ENCODE measurements at places on chromosomes 13 and 19.

DNA sequence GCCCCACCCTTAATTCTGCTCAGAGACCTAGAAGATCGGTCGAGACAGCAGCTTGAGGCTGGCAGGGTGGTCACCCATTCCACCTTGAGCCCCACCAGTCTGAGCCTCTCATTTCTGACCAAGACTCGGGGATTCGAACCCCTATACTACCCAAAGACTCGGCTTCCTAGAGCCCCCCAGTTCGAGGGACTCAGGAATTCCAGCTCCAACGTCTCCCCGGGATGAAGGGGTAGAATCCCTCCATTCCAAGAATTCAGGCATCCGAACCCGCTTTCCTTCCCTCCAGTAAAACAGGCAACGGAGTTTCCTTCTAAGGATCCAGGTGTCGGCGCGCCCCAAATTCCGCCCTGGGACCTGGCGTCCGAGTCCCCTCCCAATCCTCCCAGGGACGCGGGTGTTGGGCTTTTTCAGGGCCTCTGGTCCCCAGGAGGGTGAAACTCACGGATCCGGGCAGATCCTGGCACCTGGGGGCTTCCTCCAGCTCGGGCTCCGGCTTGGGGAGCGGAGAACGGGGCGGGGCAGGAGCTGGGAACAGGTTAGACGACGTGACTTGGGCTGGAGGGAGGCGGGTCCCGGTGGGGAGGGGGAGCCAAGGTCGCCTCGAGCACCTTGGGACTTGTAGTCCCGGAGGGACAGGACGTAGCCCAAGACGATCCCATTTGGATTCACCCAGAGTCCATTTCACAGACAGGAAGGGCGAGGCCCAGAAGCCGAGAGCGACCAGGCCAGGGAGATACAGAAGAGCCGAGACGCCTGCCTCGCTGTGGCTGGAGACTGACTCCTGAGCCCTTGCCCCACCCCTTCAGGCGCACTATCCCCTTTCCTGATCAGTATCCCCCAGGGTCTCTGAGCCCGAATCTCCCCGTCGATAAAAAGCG, at the start of gene PPP1R13L:
PPP1R13L (minus strand) TSS at position 513 of the 878 bp plus-strand sequence. CDS start 6,751 bp downstream, outside the sequence.
- peak; percentile 82 for DNase-seq

- peak; percentile 57 for DNase-seq
Measured at GRCh38 chr13:39773833-39774232, 118.4 kb downstream of the COG6 start.

- DNase-seq = no peak
Measured at GRCh38 chr13:26011996-26012821, 39.6 kb downstream of the SHISA2 start.

DNA sequence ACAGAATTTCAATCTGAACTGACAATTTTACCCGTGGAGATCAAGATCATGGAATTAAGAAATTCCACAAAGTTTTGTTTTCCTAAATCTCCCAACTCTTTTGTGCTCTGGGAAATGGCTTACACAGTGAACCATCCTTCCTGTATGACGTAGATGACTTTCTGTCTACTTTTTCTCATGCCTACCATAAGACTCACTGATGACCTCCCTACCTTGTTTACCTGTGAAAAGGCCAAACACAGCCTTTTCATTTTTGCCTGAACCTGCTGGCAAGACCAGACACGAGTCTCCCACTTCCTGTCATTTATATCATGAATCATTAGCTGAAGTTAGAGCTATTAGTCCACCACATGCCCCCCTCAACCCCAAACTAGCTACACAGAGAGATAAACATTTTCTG, 4.6 kb upstream of the KBTBD6 start:
- no peak for DNase-seq

GRCh38 chr19:7595466-7596133, at the start of gene CAMSAP3:
TSS of gene CAMSAP3 (plus strand) at chr19:7595863. CDS start at chr19:7596003, 140 bp downstream.
- DNase-seq = peak; percentile 51

DNA sequence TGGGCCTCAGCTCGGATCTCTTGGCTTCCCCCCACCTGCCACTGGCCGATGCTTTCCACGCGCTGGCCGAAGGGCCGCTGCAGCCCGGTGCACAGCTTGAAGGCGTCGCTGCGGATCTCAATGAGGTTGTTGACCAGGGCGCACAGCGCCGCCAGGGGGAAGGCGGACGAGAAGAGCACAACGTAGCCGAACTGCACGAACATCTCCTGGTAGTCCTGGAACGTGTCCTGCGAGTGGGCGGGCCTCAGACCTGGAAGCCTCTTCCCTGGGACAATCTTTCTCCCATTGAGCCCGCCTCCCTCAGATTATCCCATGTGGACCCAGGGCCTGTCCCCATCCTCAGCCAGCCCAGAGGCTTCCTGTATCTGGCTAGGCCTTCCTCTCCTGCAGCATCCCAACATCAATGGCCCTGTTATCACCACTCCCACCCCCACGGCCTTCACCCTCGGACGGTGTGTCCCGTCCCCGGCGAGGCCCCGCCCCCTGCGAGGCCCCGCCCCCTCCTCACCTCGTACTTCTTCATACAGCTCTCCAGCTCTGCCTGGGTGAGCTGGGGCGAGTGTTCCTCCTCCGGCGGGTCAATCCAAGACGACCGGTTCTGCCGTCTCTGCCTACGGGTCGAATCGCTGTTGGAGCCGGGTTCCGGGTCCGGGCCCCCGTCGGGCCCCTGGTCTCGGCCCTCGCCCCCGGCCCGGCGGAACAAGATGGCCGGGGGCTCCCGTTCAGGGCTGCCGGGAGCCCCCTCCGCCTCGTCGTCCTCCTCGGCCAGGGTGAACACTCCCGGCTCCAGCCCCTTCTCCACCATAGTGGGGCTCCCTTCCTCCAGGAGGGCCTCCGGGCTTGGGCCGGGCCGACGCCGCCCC, 6.8 kb downstream of the ANO8 start:
- DNase-seq = no peak

GRCh38 chr13:47087241-47087640, 190.4 kb upstream of the HTR2A start:
- no peak for DNase-seq

- peak; percentile 81 for DNase-seq
Measured at GRCh38 chr19:6238643-6239281, 41.0 kb downstream of the MLLT1 start.

- peak; percentile 95 for DNase-seq
Measured at GRCh38 chr13:23558675-23559536, 11.3 kb upstream of the TNFRSF19 start.

DNA sequence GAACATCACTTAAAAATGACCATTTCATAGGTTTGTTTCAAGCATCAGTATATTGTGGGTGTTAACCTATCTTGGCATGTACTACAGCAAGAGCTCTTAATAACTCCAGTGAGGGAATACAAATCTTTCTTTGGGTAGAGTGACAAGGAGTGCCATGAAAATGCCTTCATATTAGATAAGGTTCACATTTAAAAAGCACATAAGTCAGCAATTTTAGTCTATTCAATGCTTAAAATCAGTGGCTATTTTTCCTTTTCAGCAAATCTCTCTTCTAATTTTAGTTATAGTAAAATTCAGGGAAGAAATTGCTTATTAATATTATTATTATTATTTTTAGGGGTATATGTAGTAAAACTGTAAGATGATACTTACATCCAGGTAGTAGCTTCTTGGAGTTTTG, 291.1 kb downstream of the GPC6 start:
- no peak for DNase-seq

- no peak for DNase-seq
Measured at GRCh38 chr19:46297700-46298478, 1.0 kb downstream of the HIF3A start.

DNA sequence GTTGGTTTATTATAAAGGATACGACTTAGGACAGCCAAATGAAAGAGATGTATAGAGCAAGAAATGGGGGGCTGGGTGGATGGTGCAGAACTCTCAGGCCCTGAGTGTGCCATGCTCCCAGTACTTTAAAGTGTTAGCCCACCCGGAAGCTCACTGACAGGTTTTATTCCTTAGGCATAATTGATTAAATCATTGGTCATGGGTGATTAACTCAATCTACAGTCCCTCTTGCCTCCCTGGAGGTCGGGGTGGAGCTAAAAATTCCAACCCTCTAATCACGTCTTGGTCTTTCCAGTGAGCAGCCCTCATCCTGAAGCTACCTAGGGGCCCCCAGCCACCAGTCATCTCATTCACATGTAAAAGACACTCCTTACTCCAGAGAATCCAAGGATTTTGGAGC, 9.9 kb upstream of the LEUTX start:
- no peak for DNase-seq

DNA sequence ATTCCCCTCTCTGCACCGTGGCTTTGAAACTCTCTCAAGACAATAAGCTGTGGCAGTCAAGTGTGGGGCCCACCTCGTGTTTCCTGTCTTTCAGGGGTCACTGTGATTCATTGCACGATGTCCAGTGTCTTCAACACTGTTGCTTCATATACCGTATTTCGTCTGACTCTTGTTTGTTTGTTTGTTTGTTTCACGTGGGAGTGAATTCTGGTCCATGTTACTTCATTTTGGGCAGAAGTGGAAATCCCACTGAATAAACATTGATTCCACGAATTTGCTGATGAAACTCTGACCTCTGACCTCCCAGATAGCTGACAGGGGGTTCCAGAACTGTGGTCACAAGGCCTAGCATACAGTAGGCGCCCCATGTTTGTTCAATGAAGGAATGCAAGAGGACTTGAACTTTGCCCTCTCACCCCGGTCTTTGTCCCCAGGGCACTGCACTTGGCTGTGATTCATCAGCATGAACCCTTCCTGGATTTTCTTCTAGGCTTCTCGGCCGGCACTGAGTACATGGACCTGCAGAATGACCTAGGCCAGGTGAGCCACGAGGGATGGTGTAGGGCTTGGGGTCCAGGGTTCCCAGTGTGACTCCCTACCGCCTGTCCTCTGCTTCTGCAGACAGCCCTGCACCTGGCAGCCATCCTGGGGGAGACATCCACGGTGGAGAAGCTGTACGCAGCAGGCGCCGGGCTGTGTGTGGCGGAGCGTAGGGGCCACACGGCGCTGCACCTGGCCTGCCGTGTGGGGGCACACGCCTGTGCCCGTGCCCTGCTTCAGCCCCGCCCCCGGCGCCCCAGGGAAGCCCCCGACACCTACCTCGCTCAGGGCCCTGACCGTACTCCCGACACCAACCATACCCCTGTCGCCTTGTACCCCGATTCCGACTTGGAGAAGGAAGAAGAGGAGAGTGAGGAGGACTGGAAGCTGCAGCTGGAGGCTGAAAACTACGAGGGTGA, 5.1 kb downstream of the NFKBIB start:
- no peak for DNase-seq

GRCh38 chr13:110518571-110518970, 43.0 kb downstream of the RAB20 start:
- no peak for DNase-seq

DNA sequence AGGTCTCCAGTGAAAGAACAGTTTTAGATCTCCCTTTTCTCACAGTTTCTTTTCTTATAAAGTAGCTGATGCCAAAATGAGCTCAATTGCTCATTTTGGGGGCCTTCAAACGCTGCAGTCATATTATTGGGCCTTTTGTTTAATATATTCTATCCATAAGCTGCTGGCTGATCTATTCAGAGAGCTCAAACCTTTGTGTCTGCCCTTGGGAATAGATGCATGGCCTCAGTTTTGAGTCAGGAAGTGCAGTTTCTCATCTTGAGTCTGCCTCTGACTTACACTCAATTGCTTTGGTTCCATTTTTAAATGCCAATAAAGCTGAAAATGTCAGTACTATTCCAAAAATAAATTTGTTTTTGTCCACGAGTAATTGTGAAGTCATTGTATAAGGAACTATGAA, 468.9 kb downstream of the KLF12 start:
- DNase-seq = no peak

DNA sequence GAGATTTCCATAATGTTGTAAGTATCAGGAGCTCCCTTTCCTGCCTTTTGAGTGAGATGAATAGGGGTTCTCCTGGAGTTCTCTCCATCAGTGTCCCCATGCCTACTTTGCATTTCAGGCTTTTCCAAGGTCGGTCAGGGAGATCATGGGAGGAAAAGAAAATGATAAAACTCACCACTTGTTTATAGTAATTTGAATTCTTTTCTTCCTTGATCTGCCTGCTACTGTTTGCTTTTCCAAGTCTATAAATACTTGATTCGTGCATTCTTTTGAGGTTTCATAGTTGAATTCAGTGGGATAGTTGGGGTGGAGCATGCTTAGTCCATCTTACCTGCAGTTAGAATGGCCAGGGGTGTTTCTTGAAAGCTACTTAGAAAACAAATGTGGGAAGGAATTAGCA, 51.5 kb downstream of the PCCA start:
- DNase-seq = no peak

GRCh38 chr13:103953859-103954258, 887.6 kb upstream of the SLC10A2 start:
- DNase-seq = no peak

- DNase-seq = no peak
Measured at GRCh38 chr19:35529241-35530218, 1.4 kb upstream of the SBSN start.

GRCh38 chr13:87052731-87053130, 618.4 kb upstream of the SLITRK5 start:
- peak; percentile 1 for DNase-seq

DNA sequence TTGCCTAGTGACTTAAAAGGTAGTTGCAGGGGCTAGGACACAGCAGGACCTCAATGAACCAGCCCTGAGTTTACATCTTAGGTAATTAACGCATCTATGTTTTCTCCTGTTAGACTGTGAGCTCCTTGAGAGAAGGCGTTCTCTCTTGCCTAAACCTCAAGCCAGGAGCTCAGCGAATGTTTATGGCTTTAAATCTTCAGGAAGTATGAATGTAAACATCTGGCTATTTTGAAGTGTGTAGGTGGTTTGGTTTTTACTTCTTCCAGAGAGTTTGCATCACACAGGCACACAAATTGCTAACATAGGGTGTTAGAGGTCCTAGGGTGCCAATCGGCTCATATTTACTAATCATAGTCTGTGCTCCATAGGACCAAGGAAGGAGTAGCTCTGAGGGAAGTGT, 387.7 kb upstream of the ZNF507 start:
- DNase-seq = no peak

DNA sequence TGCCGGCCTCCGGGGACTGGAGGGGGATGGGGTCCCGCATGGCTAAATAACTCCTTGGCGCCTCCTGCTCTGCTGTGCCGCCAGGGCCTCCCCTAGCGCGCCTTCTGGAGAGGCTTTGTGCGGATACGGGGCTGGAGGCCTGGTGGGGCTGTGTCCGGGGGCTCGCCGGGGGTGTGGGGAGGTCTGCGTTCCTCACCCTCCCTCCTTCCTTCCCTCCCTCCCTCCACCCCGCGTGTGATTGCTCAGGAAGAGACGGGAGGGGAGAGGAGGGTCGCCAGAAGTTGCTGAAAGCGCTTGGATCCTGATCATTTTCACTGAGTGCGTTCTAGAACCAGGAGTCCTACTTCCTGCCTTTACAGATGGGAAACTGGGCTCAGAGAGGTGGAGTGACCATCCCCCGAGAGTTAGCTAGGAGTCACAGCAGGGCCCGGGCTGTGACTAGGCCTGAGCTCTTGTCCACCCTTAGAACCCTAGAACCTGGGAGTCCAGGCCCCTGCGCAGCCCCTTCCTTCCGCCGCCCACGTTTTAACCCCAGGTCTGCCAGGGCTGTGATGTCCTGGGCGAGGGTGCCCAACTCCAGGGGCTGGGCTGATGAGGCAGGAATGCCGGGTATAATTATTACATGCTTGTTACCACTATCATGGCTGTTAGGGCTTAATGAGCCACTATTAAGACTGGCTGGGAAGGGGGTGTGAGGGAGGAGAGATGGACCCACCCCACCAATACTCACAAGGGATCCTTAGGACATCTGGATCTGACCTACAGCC, 782 bp upstream of the JUND start:
- DNase-seq = no peak

Data from AG10803 (cell line).